ENCODE measurements at places on chromosomes 6 and 20. TPM values are rescaled to one million over a fixed set of nuclear protein-coding genes. Genes with fewer than 3 reads are reported as not detected.

Gene MYLK4
- total RNA-seq = 0.32 TPM

Gene SLC13A3
- total RNA-seq = 0.40 TPM

DNA sequence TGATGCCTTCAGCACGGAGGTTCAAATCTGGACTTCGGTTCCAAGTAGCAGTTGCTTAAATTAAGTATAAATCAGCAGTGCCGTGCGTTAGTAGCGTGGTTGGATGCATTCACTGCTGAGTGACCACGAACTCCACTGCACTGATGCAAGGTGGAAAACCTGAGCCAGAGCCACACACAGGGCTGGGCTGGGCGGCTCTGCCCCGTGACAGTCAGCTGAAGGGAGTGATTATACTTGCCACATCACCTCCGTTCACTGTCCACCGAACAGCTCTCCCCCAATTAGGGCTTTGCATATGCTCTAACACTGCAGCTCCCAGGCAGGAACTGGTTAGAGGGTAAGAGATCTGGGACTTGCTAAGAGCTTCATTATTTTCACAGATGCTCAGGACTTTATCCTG, 22.2 kb downstream of the PPP1R3G start:
- H3K27ac ChIP-seq = no peak overlapping the region
- H3K36me3 ChIP-seq = no peaks in the 10 kb centered on the region
- DNase-seq = no peak
- H3K4me1 ChIP-seq = no peaks in the 10 kb centered on the region
- no peak overlapping the region for H3K4me3 ChIP-seq
- H3K27me3 ChIP-seq = no peaks in the 10 kb centered on the region

Gene SIRPD
- total RNA-seq = not detected

DNA sequence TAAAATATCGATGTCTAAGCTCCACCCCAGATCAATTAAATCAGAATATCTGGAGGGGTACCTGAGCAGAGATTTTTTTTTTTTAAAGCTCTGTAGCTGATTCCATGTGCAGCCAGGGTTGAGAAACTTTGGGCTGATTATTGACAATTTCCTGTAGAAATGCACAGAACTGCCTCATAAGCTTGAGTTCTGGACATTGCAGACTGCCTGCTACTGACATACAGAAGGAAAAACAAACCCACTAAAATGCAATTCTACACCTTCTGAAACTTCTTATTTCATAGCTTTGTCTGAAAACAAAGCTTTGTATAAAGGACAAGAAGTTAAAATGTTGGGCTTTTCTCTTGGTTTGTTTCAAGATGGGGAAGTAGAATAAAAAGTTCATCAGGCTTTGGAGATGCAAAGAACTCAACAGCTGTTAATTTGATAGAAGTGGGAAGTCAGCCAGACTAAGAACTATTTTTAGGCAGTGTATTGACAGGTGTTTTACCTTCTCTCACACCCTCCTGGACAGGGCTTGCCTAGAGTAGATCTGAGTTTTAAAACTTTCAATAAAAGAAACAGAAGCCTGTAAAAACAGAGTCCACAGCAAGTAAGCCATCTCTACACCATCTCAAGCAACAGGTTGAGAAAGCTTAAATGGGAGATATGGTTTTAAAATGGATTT, 147.7 kb downstream of the KCNQ5 start:
- no peaks in the 10 kb centered on the region for H3K36me3 ChIP-seq
- H3K4me1 ChIP-seq = no peaks in the 10 kb centered on the region
- DNase-seq = no peak
- H3K27me3 ChIP-seq = no peaks in the 10 kb centered on the region

Gene ATP9A
- 35.2 TPM for total RNA-seq

DNA sequence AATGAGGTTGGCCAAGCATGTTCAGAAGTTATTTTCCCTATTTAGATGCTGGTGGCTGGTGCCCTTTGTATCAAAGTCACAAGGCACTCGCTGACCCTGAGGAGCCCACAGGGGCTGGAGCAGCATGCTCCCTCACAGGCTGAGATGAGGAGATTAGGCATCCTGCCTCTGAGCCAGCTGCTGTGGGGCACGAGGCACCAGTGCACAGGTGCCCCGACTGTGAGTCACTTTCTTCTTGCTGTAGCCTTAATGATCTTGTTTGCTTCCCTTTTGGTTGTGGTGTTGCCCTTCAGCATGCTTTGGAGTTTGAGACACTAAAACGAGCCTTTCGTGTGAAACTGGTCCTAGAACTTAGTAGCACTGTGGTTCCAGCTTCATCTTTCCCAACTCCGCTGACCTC, 4.3 kb downstream of the PSMG4 start:
- no peak overlapping the region for H3K4me3 ChIP-seq
- DNase-seq = peak; percentile 24
- no peak overlapping the region for H3K27ac ChIP-seq
- peaks cover 3% of the 10 kb centered on the region for H3K36me3 ChIP-seq
- H3K27me3 ChIP-seq = no peaks in the 10 kb centered on the region
- peaks cover 7% of the 10 kb centered on the region for H3K4me1 ChIP-seq

Data from endothelial cell of umbilical vein (primary cell).